Muscle of arm (tissue), 14 donors: ENCODE measurements at places on chromosomes 7 and 10. TPM values are rescaled to one million over a fixed set of nuclear protein-coding genes. Genes with fewer than 3 reads are reported as not detected.

DNA sequence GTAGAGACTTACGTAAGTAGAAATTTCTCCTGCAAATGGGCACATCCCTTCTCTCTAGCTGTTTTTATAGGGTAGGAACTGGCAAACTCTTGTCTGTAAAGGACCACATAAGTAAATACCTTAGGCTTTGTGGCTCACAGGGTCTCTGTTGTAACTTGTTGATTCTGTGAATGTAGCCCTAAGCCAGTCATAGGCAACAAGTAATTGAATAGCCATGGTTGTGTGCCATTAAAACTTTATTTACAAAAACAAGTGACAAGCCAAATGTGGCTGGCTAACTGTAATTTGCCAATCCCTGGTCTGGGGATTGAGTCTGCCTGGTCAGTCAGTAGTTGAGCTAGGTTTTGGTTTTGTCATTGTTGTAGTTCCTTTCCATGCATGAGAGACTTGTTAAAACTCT, 5.3 kb upstream of the KLF6 start:
- DNase-seq: no peak

DNA sequence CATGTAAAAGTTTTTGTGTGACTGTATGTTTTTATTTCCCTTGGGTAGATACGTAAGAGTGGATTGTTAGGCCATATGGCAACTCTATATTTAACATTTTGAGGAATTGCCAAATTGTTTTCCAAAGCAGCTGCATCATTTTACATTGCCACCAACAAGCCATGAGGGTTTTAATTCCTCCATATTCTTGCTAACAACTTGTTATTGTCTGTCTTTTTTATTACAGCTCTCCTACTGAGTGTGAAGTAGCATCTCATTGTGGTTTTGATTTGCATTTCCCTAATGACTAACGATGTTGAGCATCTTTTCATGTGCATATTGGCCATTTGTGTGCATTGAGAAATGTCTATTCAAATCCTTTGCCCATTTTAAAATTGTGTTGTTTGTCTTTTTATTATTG, 94.9 kb downstream of the CARD11 start:
- no peak for DNase-seq

- no peak for DNase-seq
Measured at GRCh38 chr7:123538897-123539296, 4.5 kb upstream of the IQUB start.

DNA sequence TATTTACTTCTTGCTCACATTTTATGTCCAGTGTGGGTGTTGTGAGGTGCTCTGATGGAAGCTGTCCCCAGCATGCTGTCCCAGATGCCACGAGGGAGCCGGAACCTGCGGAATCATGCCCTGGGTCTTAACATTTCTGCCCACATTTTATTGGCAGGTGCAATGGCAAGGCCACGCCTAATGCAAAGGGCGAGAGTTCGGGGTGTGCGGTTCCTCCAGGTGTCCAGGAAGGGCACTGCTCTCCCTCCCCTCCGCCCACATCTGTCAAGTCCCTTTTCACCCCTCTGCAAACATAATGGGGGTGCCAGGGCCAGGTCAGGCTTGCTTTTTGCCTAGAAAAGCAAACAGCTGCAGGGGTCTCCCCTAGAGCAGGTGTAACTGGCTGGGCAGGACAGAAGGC, 16.4 kb downstream of the PDAP1 start:
- DNase-seq: no peak

- peak; percentile 68 for DNase-seq
Measured at GRCh38 chr7:85184599-85185423, 2.0 kb downstream of the SEMA3D start.

GRCh38 chr7:27235387-27236311, 7.0 kb upstream of the EVX1 start:
- no peak for DNase-seq

DNA sequence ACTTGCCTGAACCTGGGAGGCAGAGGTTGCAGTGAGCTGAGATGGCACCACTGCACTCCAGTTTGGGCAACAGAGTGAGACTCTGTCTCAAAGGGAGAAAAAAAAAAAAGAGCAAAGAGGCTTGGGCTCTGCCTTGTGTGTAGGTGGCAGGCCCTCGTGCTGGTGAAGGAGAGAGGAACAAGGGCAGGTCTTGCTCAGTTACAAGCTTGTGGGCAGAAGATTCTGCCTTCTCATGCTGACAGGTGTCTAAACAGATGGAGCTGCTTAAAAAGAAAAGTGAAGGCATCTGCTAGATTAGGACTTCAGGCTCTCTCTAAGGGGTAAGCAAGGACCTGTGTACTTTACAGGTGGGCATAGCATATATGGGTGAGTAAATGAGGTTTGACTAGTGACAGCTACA, 65.5 kb upstream of the TRIM8 start:
- no peak for DNase-seq

- DNase-seq: no peak
Measured at GRCh38 chr10:30491204-30491915, 57.4 kb downstream of the MAP3K8 start.

- no peak for DNase-seq
Measured at GRCh38 chr7:28277364-28277763, 96.8 kb upstream of the JAZF1 start.

DNA sequence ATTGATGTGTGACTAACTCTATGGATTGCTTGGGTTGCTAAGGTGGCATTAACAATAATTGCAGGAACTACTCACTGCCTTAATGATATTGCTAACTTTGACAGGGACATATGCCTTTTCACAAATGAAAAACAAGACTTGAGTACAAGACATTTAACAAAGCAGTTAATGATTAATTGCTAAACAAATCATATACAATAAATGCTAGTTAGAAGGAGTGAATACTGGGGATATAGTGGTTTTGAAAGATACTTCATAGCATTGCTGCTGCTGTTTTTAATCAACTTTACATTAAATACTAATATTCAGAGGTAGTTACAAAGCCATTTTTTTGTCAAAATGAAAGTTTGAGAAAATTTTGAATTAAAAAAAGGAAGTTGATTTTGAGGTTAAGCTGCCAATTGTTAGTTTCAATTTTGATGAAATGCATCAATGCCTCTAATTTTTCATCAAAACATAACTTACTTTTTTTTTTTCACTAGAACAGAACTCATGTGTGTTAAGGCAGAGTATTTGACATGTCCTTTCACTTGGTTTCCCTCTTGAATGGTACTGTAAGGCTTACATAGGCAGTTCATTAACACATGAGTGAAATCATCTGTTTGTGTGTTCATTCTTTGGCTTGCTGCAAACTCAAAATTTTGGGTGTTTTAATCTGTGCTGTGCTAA, 106.2 kb upstream of the SEMA3D start:
- DNase-seq: no peak

- DNase-seq: no peak
Measured at GRCh38 chr10:89470628-89471027, 56.3 kb downstream of the IFIT5 start.

DNA sequence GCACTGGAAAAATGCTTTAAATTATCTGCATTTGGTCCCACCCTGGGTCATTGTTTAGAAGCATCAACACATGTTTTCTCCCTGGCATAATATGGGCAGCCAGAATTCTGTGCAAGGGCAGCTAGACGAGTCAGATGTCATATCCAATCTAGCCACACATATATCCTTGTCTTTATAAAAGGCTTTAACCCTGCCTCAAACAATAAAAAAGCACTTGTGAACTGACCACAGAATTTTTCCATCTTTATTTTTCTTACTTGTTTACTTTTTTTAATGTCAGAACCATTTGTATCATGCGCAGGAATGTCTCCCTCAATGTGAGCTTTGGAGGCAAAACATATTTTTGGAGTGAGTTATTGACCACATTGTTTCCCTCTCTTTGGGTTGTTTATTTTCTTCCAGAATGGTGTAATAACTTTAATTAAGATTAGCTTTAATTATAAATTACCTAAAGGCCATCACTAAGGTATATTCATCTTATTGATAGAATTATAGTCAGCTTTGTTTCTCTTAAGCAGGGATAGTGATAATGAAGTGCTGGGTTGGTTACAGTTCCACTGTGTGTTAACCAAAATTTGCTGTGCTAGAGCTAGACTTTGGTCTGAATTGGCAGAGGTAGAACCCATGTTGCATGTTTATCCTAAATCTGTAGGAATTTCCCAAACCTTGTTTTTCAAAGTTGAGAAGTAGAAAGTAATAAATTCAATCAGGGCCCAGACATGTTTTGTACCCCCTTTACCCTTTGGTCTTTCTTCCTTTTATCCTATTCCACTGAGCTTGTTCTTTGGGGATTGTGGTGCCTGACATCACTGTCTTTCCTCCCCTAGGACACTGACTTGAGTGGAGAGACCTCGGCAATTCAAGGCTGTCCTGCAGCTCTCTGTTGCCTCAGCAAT, 1078.4 kb downstream of the KCNMA1 start:
- DNase-seq: no peak

DNA sequence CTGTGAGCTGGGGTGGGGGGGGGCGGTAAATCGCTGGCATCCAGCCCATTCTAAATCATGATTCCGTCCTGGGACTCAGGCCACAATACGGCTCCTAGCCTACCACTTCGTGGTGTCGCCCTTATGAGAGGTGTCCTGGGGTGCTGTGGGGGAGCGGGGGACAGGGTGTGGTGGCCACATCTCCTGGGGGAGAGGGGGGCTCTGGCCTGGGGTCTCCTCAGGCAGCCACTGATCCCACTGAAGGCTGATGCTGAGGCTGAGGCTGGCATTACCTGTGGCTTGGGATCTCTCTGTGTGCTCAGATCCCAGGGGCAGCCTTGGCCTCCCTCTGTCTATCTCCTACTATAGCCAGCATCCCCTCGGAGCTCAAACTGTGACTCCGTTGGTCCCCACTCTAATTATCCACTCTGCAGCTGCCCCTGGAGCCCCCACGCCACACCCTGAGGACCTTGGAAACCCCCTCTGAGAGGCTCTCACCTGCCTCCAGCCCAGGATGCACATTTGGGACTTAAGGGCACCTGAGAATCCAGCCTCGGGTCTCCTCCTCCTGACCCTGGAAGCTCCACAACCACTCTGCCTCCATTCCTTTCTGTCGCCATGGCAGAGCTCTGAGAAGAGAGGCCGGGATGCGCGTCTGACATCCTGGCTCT, 249.3 kb upstream of the TCERG1L start:
- no peak for DNase-seq

GRCh38 chr7:42238709-42239366, 1.8 kb upstream of the GLI3 start:
- DNase-seq: no peak

DNA sequence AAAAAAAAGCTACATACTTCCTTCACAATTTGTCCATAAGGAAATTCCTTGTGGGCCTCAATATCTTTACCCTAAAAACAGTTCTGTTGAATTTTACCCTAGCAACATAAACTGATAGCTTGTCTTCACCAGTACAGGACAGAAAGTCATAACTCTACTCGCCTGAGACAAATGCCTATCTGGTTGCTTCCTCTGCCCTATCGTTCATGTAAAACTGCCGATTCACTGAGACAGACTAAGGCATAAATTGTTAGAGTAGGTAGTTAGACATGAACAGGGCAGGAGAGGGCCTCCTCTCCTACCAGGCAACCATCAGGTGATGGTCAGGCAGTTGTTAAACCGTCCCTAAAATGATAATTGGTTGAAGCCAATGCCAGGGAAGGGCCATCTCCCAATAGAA, 25.0 kb downstream of the IFIT3 start:
- DNase-seq: no peak

DNA sequence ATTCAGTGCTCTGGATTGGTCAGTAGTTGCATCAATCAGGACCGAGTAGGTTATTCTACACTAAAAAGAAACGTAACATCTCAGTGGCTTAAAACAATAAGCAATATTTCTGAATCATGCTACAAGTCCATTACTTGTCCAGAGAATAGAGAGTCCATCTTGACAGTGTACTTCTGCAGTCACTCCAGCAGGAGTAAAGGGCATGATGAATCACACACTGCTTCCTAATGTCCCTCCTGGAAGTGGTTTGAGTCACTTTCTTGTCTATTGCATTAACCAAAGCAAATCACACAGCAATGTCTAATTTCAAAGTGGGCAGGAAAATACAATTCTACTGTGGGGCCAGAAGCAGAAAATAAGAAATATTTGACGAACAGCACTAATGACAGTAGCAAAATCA, 124.8 kb downstream of the TSPAN12 start:
- DNase-seq: no peak

DNA sequence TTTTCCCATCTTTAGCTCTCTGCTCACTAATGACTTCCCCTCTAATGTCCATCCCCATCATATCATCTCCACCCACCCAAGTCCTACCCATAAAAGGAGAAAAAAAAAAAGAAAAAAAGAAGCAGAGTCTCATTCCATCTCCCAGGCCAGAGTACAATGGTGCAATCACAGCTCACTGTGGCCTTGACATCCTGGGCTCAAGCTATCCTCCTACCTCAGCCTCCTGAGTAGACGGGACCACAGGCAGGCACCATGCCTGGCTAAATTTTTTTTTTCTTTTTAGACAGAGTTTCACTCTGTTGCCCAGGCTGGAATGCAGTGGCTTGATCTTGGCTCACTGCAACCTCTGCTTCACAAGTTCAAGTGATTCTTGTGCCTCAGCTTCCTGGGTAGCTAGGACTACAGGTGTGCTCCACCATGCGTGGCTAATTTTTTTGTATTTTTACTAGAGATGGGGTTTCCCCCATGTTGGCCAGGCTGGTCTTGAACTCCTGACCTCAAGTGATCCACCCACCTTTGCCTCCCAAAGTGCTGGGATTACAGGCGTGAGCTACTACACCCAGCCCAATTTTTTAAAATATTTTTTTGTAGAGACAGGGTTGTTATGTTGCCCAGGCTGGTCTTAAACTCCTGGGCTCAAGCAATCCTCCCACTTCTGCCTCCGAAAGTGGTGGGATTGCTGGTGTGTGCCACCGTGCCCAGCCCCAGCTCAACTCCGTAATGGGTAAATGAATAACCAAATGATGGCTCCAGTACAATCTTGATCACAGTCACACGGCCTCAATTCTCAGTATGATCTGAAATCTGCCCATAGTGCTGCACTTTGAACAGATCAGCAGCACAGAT, 24.6 kb upstream of the SGMS1 start:
- DNase-seq: no peak

DNA sequence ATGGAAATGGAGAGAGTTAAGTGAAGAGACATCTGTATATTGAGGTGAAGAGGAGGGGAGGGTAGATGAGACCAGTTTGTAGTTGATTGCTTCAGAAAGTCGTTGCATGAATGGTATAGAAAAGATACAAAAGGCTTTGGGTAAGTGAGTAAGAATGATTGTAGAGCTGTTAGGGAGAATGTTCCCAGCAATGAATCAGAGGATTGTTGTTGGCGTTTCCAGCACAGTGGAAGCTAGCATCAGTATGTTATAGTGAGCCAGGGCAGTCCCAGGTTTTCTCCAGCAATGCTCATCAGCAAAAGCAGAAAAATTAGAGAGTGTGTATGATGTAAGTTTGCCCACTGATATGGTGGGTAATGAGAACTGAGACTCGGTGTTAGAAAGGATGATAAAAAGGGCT, 15.4 kb upstream of the CDK6 start:
- DNase-seq: no peak

The ECD gene
- polyA plus RNA-seq: 26.9 TPM

The PTN gene
- 113 TPM for polyA plus RNA-seq

The TET1 gene
- polyA plus RNA-seq: 12.5 TPM

The ADARB2 gene
- 0.25 TPM for polyA plus RNA-seq

The CRYGN gene
- polyA plus RNA-seq: not detected

The SPDYE18 gene
- polyA plus RNA-seq: 0.51 TPM

The H2BK1 gene
- not detected for polyA plus RNA-seq

The SAMD9L gene
- polyA plus RNA-seq: 10.4 TPM

The BAMBI gene
- 5.0 TPM for polyA plus RNA-seq

The ACSL5 gene
- polyA plus RNA-seq: 2.4 TPM

The SHTN1 gene
- 5.6 TPM for polyA plus RNA-seq

The CRTAC1 gene
- polyA plus RNA-seq: 1.1 TPM

The NCAPG2 gene
- 16.7 TPM for polyA plus RNA-seq

The MET gene
- polyA plus RNA-seq: 12.5 TPM

The TMEM213 gene
- polyA plus RNA-seq: not detected
